ENCODE measurements at places on chromosomes 5 and 9.

DNA sequence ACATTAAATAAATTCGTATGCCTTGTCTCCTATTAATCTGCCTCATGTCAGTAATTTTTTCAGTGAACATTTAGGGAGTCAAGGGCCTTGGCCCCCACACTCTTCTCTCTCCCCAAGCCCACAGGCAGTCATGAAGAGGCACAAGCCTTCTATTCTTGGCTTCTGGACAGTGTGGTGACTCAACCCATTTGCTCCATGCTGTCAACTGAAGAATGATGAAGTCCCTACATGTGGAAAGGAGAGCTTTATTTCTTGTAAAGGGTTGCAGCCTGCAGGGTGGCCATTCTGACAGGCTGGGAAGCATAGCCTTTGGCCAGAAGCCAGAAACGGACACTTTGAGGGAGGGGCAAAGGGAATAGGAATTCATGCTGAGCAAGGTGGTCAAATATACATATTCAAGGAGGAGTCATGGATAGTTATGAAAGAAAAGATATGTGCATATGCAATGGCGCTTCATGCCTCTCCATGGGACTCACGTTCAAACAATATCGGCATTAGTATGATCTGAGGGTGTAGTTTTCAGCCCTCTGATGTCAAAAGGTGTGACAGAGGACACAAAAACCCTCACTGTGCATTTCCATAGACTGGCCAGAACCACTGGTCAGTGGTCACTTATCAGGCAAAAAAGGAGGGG is 31.3 kb downstream of the ANKRA2 start:
- DNase-seq = no peak

DNA sequence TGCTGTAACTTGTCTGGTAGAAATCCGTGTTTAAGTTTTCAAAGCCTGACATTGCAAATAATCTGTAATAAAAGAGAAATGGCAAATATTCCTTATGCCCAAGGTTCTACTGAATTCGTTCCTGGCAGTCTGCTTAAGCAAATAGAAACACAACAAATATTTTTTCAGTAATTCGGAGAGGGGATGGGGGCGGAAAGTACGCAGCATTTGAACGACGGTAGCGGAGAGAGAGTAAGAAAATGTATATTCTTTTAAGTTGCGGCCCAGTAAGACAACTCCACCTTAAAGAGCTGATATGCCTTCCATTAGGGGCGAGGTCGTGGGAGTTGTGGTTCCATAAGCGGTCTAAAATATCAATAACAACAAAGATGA is 569 bp downstream of the YIPF5 start:
- DNase-seq = no peak

GRCh38 chr9:79362100-79363081 is 209.4 kb upstream of the TLE4 start:
- DNase-seq = no peak

- no peak for DNase-seq
Observed at GRCh38 chr5:146995878-146996277, 117.3 kb upstream of the PPP2R2B start.

GRCh38 chr9:127035948-127036347 is 86.5 kb downstream of the ANGPTL2 start:
- DNase-seq = no peak

GRCh38 chr5:24474685-24475084 is 170.1 kb downstream of the CDH10 start:
- DNase-seq = no peak

DNA sequence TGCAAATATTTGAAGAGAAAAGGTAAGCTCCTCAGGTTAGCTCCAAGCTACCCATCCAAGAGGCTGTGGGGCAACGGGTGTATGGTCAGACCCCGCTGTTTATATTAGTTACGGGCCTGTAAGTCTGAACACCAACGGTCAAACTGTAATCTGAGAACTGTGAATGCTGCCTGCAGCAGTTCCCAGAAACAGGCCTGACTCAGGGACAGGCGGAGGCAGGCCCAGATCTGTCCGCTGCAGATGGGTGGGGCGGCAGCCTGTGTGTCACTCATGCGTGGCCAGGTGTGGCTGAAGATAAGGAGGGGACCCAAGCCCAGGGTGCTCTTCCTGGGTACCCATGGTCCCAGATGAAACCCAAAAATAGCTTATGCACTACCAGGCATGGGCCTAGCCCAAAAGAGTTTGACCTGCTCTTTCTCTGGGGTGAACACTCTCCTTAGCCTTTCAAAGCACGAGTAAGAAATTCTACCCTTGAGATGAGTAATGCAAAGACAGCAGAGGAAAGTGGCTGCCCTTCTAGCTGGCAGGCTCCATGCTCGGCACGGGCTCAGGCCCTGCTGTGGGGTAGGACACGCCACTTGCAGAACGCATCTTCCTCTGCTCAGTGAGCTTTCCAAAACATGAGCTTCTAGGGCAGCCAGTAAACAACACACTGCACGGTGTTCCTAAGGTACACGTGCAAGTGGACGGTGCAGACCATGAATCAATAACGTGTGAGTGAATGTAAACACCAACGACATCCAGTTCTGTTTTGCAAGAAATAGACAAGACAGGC is 9.1 kb downstream of the UBAC1 start:
- DNase-seq = no peak
